T-helper 17 cell (primary cell): ENCODE measurements at places on chromosomes 4 and X.

GRCh38 chr4:179624768-179625181, 2182.5 kb upstream of the AGA start:
- H3K36me3 ChIP-seq = no peaks in the 10 kb centered on the region
- H3K4me1 ChIP-seq = no peaks in the 10 kb centered on the region
- H3K27me3 ChIP-seq = no peaks in the 10 kb centered on the region
- DNase-seq = no peak

DNA sequence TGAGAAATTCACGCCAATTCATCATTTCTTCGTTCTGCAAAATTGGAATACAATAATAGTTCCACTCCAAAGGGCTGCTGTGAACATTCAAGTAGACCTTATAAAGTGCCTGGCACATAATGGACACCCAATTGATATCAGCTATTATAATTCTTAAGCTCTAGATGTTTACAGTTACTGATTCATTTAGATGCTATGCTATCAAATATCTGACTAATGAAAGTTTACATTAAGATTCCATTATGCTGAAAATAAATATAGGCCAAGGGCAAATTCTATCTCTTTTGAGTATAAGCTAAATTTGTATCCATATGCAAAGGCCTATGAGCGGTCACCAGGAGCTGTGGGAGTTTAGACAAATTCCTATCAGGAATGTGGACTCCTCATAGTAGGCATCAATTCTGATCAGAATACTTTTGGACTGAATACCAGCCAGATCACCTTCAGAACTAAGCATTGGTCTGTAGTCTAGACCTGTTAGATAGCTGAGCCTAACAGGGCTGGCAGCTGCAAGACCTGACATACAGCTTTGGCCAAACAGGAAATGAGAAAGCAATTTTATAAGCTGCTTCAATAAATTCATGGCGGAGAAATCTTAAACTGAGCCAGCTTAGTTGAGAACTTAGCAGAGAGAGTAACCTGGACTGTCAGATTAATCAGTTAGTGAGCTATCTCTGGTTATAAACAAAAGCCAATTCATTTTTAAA, 384.3 kb upstream of the ACTRT1 start:
- no peak overlapping the region for H3K27ac ChIP-seq
- no peaks in the 10 kb centered on the region for H3K36me3 ChIP-seq
- H3K4me1 ChIP-seq = no peaks in the 10 kb centered on the region

GRCh38 chrX:10549280-10549679, 71.1 kb downstream of the MID1 start:
- no peaks in the 10 kb centered on the region for H3K36me3 ChIP-seq
- DNase-seq = no peak
- H3K4me3 ChIP-seq = no peak overlapping the region
- no peaks in the 10 kb centered on the region for H3K27me3 ChIP-seq
- H3K27ac ChIP-seq = no peak overlapping the region

DNA sequence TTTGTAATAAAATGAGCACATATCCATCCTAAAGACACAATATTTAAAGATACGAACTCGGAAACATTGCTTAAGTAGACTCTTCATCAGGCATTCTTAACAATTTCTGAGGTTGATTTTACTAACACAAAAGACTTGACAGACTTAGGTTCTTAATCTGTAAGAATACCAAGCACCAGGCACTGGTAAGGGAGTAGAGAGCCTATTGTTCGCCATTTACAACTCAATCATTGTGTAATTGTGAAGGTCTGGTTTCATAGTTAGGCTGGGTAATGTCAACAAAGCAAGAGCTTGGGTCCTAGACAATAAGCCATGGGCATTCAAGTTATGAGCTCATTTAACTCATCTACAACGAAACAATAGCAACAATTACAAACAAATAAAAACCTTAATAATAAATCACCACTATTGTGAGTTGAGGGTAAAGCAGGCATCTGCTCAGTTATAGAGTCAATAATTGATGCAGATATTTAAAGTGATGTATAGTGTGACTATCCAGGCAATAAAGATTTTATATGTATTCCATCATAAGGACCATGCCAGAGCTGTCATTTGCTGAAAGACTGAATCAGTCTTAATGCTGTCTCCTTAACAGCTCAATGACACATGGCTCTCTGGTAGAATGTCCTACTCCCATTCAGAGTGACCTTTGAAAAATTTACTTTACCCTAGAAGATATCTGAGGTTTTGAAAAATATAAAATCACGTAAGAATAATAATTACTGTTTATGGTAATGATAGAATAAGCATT, 664.0 kb upstream of the PCDH7 start:
- no peaks in the 10 kb centered on the region for H3K4me1 ChIP-seq
- no peaks in the 10 kb centered on the region for H3K36me3 ChIP-seq
- H3K27me3 ChIP-seq = no peaks in the 10 kb centered on the region
- no peak overlapping the region for H3K4me3 ChIP-seq
- no peak overlapping the region for H3K27ac ChIP-seq

DNA sequence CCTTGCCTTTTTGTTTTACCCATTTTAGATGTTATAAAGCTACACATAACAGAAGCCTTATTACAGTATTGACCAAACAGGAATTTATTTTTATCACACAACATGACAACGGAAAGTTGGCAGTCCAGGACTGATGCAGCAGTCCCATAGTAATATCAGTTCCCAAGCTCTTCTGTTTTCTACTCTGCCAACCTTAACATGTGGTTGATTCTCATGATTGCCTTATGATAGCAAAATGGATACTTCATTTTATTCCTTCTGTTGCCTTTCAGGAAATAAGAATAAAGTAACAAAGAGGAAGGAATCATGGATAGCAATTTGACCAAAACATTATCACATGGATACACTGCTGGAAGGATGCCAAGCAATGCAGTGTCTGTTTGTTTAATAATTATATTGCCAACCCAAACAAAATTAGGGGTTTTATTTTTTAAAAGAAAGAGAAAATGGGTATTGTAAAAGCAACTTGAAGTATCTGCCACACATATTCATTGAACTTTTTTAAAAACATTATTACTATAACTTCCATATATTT, 275.7 kb downstream of the STPG2 start:
- H3K4me1 ChIP-seq = no peaks in the 10 kb centered on the region
- no peak overlapping the region for H3K27ac ChIP-seq
- H3K4me3 ChIP-seq = no peak overlapping the region
- DNase-seq = no peak
- H3K27me3 ChIP-seq = no peaks in the 10 kb centered on the region

DNA sequence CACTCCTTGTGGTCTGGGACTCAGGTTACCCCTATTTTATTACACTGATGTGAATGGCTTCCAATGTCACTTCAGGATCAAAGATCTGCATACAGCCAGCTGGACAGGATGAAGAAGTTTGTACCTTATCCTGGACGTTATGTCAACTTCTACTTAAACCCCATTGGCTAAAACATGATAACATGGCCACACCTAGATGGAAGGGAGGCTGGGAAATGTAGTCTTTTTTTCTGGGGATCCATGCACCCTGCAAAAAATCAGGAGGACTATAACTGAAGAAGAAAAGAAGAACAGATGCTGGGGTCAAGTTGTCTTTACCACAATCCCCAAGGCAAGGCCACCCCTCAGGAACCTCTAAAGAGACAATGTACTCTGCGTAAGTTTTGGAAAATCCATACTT, 459.2 kb downstream of the BCOR start:
- H3K27me3 ChIP-seq = no peaks in the 10 kb centered on the region
- H3K27ac ChIP-seq = no peak overlapping the region
- no peak overlapping the region for H3K4me3 ChIP-seq
- no peak for DNase-seq
- no peaks in the 10 kb centered on the region for H3K36me3 ChIP-seq

DNA sequence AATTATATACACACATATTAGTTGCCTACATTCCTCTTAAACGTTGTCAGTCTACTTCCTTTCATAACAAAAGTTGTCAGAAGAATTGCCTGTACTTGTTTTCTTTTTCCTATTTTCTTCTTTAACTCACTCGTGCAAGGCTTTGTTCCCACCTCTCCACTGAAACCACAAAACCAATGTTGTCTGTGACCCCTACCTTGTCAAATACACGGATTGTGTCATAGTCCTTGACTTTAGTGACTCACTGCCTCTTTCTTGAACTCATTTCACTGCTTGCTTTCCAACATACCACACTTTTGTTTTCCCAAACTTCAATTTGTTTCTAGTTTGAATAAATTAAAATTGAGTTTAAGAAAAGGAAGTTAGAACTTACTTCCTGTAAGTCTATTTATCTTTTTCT, 283.9 kb upstream of the AGA start:
- no peaks in the 10 kb centered on the region for H3K4me1 ChIP-seq
- no peak for DNase-seq
- H3K27me3 ChIP-seq = peaks cover 13% of the 10 kb centered on the region
- H3K4me3 ChIP-seq = no peak overlapping the region

DNA sequence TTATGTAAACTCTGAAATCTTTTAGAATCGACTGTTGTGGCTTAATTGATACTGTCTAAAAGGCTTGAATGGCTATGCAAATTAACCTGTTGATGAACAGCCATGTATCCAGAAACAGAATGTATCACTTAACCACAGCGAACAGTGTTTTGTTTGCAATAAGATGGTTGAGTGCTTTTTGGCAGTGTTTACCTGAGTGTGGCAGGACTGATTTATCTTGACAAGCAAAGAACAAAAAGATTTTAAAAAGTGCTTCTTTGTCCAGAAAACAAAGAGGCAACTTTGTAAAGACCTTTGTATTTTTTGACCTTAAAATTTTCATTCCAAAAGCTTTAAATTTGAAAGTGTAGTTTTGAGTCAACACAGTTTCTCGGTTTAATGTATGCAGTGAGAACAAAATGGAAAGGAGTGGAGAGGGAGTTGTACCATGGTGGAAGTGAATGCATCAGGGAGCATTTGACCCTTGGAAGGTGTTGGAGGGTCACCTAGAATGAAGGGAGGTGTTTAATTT, 18.0 kb downstream of the ARHGAP10 start:
- no peak for DNase-seq
- peaks cover 12% of the 10 kb centered on the region for H3K4me1 ChIP-seq
- H3K27me3 ChIP-seq = no peaks in the 10 kb centered on the region
- peaks cover 2% of the 10 kb centered on the region for H3K36me3 ChIP-seq

GRCh38 chrX:138287205-138287877, 424.2 kb downstream of the FGF13 start:
- no peak overlapping the region for H3K4me3 ChIP-seq
- DNase-seq = no peak
- H3K36me3 ChIP-seq = no peaks in the 10 kb centered on the region
- H3K4me1 ChIP-seq = no peaks in the 10 kb centered on the region
- H3K27ac ChIP-seq = no peak overlapping the region

DNA sequence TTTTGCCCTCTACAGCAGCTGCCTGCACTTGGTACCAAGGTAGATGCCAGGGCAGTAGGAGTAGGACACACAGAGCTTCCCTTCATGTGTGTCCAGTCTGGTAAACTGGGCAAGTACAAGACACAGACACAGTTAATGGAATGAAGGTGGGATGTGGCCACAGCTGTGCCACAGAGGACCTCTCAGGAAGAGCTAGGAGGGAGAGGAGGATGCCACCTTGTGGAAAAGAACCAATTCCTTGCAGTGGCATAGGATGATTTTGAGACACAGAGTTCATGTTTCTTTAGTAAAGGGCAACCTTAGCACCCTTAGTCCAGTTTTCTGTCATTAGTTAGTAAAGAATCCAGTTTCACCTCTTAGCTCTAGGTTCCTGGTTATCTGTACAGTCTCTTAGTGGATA, 36.3 kb upstream of the TBC1D14 start:
- H3K4me3 ChIP-seq = no peak overlapping the region
- H3K36me3 ChIP-seq = peaks cover 7% of the 10 kb centered on the region
- no peaks in the 10 kb centered on the region for H3K27me3 ChIP-seq
- peaks cover 5% of the 10 kb centered on the region for H3K4me1 ChIP-seq
- no peak overlapping the region for H3K27ac ChIP-seq

DNA sequence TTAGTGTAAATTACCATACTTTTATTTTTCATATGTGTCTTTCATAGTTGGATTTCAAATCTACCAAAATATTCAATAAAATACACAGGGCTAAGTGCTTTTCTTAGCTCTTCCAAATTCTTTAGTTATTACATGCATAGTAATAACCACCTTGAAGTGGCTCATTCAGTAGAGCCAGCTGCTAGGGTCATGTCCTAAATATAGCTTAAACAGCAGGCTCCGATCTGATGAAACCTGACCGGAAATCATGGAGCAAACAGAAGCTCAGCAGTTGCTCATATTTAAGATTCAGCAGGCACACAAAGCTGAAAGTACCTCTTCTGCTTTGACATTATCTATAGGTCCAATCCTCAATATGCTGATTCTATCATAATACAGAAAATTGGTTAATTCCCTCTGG, 1470.4 kb downstream of the ADGRL3 start:
- no peak overlapping the region for H3K27ac ChIP-seq
- no peak overlapping the region for H3K4me3 ChIP-seq
- H3K27me3 ChIP-seq = no peaks in the 10 kb centered on the region
- no peaks in the 10 kb centered on the region for H3K36me3 ChIP-seq

DNA sequence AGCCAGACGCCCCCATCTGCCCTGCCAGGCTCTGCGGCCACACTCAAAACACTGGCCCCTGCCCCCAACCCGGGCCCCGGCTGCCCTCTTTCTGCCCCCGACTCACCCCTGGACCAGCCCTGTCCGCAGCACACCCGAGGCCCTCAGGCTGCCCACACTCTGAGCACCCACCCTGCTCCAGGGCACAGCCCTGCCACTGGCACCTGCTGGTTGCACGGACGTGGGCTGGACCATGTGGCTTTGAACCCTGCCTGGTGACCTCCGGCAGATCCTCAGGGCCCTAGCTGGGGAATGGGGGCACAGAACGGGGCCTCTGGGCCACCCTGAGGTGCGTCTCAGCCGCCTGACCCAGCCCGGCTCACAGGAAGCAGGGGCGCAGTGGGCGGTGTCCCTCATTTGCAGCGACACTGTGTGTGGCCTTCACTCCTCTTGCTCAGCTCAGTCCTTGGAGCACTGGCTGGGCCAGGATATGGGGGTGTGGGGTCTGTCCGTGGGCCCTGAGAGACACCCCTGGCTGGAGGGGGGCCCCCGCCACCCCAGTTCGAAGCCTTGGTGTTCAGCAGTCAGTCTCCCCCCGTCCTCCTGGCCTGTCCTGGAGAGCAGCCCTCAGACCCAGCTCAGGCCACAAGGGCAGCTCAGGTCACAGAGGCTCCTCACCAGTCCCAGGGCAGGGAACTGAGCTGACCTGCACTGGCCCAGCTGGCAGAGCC, 73.2 kb downstream of the FAM53A start:
- no peak for DNase-seq
- H3K36me3 ChIP-seq = no peaks in the 10 kb centered on the region
- no peaks in the 10 kb centered on the region for H3K27me3 ChIP-seq
- H3K4me1 ChIP-seq = peaks cover 4% of the 10 kb centered on the region
- H3K4me3 ChIP-seq = no peak overlapping the region

- no peak for DNase-seq
- no peaks in the 10 kb centered on the region for H3K27me3 ChIP-seq
- H3K27ac ChIP-seq = no peak overlapping the region
- H3K4me1 ChIP-seq = no peaks in the 10 kb centered on the region
Measured at GRCh38 chr4:125070861-125071260, 243.9 kb upstream of the FAT4 start.

- H3K4me1 ChIP-seq = no peaks in the 10 kb centered on the region
- H3K36me3 ChIP-seq = peaks cover 4% of the 10 kb centered on the region
- H3K27me3 ChIP-seq = no peaks in the 10 kb centered on the region
- no peak overlapping the region for H3K27ac ChIP-seq
Measured at GRCh38 chr4:147991543-147992283, 259.8 kb downstream of the ARHGAP10 start.

- no peak overlapping the region for H3K4me3 ChIP-seq
- H3K4me1 ChIP-seq = no peaks in the 10 kb centered on the region
- no peak for DNase-seq
- no peaks in the 10 kb centered on the region for H3K36me3 ChIP-seq
- H3K27me3 ChIP-seq = peaks cover 14% of the 10 kb centered on the region
- H3K27ac ChIP-seq = no peak overlapping the region
Measured at GRCh38 chr4:138706201-138706600, 309.4 kb upstream of the NOCT start.
